ENCODE measurements at places on chromosomes 16 and 17.

- DNase-seq = peak; percentile 34
Measured at GRCh38 chr17:57988301-57989250, 522 bp upstream of the VEZF1 start.

GRCh38 chr16:68469796-68470460 is 21.6 kb upstream of the SMPD3 start:
- DNase-seq = no peak

DNA sequence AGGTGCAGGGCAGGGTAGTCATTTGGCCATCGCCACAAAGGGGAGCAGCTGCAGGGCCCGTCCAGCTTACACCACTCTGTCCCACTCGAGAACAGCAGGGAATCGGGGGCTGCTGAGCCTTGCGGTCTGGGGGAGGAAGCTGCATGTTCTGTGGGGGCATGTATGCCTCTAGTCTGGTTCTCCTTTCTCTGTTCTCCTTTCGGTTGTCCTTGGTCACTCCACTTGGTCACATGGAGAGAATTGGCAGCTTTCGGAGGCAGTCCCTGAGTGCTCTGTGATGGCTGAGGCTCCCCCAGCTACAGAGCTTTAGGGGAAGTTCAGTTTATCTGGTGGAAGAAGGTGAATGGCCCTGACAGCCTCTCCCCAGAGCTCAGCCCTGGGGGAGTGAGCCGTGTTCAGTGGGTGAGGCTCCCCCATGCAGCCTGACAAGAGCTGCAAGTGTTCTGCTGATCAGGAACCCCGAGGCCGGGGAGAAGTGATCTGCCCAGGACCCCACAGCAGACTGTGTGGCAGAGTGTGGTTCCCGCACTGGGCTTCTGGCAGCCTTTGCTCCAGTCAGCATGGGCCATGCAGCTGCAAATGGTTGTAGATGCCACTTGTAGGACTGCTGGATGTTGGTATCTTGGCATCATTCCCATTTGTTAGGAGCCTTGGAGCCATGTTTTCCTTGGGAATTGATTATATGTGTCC is 22.3 kb upstream of the SMPD3 start:
- no peak for DNase-seq

- DNase-seq = no peak
Measured at GRCh38 chr16:881219-882097, 80.9 kb upstream of the GNG13 start.

DNA sequence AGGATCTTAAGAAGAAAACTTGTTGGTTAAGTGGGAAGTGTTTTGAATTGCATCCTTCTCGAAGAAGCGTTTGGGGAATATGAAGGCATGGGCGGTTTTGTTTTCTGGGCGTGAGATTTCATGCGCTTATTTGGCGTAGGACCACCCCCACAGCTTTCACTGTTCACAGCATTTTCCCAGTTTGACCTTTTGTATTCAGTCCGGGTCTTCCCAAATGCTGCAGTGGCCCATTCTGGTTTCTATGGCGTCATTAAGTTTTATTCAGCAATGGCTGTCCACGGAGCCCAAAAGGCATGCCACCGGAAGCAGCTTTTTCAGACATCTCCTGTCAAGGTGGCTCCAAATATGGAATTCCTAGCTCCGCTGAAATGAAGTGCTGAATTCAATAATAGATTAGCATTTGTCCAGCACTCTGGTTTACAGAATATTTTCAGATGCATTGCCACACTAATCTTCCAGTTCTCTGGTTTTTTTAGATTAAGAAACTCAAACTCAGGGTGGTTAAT is 90.6 kb upstream of the FBXO47 start:
- DNase-seq = no peak

DNA sequence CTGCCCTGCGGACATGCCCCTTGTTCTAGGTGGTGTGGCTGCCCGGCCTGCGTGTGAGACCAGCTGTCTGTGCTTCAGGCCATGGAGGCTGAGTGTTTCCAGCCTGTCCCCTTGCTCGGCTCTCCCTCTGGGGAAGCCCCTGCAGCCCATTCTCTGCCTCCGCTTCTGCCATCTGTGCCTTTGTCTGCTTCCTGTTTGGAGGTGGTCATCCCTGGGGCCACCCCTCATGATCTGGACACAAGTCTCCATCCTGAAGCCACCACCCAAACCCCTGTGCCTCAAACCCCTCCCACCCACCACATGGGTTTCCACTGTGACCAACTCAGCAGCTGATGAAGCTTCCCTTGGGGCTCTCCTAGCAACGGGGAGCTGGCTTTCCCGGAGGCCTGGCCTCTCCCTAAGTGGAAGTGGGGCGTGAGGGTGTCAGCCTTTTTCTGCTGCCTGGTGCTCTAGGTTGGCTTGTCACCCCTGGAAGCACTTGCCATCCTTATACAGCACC is 184.9 kb downstream of the SEC14L1 start:
- DNase-seq = no peak

- no peak for DNase-seq
Measured at GRCh38 chr16:2081201-2082084, 33.7 kb downstream of the TSC2 start.

GRCh38 chr17:7322520-7323194 is 6.5 kb downstream of the NEURL4 start:
- no peak for DNase-seq

GRCh38 chr16:87789437-87790291 is 23.9 kb upstream of the KLHDC4 start:
- no peak for DNase-seq

- no peak for DNase-seq
Measured at GRCh38 chr16:51881731-51882130, 665.2 kb downstream of the TOX3 start.

- DNase-seq = no peak
Measured at GRCh38 chr16:84052071-84052622, 9.6 kb upstream of the SLC38A8 start.

DNA sequence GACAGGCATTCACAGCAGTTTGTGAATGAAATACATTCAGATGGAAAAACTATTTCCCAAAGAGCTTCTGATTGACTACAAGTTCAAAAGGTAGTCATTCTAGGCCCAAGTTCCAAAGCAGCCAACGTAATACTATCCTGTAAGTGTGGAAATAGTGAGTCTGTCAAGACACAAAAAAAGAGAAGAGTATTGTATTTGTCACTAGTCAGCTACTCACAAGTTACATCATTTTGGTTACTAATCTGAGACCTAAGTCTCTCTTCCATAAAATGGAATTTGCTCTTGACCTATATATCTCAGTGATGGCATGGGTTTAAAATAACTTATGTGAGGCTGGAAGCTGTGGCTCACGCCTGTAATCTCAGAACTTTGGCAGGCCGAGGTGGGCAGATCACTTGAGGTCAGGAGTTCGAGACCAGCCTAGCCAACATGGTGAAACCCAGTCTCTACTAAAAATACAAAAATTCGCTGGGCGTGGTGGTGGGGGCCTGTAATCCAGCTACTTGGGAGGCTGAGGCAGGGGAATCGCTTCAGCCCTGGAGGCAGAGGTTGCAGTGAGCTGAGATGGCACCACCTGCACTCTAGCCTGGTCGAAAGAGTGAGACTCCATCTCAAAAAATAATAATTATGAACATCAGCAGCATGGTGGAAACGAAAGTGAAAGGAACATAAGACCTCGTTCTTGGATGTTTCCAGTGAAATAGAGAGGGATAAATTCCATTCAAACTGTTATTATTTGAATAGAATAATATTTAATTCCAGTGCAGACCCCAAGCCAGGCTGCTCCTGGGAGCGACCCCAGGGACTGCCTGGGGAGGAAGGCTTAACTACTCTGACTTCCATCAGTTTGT is 2.9 kb downstream of the CMC2 start:
- DNase-seq = no peak

- DNase-seq = no peak
Measured at GRCh38 chr17:62101090-62101489, 36.0 kb upstream of the MED13 start.

DNA sequence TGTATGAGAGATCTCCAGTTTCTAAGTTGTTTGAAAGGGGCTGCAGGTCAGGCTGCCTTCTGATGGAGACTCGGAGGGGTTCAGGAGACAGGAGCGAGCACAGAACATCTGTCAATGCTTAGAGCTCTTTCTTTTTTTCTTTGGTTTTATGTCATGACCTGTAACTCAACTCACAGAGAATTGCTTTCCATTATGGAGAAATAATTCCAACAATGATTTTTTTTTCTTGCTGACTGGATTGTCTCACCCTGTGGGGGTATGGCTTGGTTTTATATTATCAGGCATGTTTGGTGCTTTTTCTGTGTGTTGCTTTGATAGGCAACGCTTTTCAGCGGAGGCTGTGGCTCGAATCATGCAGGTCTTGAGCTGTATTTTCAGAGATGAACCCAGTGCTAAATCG is 10.7 kb upstream of the KCNJ2 start:
- no peak for DNase-seq

GRCh38 chr17:39793301-39793872 is 55.6 kb downstream of the GRB7 start:
- DNase-seq = no peak

DNA sequence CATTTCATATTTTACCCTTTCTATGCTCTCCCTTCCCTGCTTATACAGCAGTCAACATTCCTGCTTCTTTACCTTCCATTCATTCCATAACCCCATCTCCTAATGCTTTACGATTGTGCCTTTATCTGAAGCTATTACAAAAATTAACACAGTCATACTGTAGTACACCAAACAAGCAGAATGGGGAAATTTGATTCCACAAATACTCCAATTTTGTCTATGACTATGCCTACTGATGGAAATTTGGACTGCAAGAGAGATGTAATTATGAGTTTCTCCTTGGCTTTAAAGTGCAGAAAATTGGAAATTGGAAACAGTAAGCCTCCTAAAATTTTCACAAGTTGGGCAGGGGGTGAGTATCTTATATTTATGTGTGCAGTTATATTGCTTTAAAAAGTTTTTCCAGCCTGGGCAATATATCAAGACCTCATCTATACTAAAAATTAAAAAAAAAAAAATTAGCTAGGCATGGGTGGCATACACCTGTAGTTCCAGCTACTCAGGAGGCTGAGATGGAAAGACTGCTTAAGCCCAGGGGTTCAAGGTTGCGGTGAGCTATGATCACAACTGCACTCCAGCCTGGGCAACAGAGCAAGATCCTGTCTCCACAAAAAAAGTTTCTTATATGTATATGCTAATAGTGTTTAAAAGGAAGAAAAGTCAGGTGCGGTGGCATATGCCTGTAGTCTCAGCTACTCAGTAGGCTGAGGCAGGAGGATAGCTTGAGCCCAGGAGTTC is 3.0 kb downstream of the APPBP2 start:
- DNase-seq = no peak

GRCh38 chr16:67803894-67804293 is 2.5 kb downstream of the RANBP10 start:
- DNase-seq = no peak

DNA sequence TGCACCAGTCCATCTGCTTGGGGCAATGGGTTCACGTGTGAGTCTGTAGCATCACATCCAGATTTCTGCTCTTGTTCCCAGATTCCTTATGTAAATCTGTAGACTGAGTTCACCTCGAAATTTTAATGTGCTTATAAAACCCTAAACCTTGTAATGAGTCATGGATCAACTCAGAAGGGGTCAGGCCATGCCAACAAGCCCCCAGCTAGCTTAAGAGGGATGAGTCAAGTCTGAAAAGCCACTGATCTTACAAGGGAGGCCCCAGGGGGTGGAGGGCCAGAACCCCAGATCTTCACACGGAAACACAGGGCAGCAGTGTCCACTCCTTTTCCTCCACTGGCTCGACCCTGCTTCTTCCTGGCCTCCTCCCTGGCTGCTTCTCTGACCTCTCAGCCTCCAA is 399.1 kb upstream of the CDH5 start:
- DNase-seq = no peak

GRCh38 chr17:63196772-63197335 is 230.8 kb downstream of the TANC2 start:
- DNase-seq = no peak

GRCh38 chr17:4893272-4893671 is 6.1 kb upstream of the C17orf107 start:
- DNase-seq = no peak

DNA sequence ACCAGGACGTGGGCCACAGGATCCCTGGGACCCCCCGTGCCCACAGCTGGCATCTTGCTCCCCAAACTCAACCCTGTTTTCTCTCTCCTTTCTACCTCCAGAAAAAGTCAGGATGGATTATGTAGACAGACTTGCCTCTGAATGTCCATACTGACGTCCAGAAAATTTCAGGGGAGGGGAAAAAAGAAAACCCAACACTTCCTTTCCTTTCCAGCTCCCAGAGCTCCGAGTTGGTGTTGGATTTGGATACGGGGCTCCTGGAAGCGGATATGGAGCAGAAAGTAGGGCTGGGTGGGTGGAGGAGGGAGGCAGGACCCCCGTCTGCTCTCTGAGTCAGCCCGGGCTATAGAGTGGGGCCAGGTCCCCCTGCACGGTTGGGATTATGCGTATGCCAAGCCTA is 70.2 kb downstream of the MRM3 start:
- no peak for DNase-seq

DNA sequence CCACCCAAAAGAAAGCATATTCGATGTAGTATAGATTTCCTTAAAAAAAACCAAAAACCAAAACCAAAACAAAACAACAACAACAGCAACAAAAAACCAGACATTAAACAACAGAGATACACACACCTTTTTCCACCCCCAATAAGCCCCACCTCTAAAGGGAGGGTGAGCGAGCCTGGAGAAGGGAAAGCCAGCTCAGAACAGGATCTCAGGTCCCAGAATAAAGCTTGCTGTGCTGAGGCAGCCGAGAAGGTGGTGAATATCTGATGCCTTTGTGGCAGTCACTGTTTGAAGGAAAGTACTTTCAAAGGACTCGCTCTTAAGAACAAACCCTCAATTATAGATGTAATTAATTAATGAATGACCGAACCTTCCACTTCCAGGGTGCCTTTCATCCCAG is 470 bp downstream of the KRT23 start:
- peak; percentile 15 for DNase-seq

GRCh38 chr16:56462064-56462796 is 10.9 kb downstream of the OGFOD1 start:
- DNase-seq = no peak

- DNase-seq = peak; percentile 45
Measured at GRCh38 chr16:78290395-78290794, 190.9 kb downstream of the WWOX start.

DNA sequence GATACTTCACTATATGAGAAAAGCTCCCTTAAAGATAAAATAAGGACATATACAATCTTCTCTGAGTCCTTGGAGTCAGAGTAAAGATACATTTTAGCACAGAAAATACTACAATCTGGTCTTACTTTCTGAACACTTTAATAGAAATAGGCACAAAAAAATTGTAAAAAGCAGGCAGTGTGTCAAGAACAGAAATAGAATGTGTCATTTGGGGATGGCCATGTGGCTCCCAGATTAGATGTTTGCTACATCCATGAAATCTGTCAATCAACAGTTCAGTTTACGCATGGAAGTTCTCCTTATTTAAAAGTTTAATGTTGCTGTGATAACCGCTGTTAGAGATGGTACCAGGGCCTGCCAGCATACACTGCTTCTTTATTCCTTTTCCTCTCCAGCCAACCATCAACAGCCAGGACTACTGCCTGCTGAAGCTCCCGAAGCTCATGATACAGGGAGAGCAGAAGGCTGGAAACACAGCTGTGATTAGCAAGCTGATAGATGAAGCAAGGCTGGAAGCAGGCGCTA is 278.5 kb downstream of the CEP112 start:
- no peak for DNase-seq

- no peak for DNase-seq
Measured at GRCh38 chr17:39631403-39631802, 4.7 kb downstream of the PPP1R1B start.
